ENCODE measurements at places on chromosomes 12 and 14. TPM values are rescaled to one million over a fixed set of nuclear protein-coding genes. Genes with fewer than 3 reads are reported as not detected.
A peak's percentile ranks its signal among the peaks of the same experiment; 100 is the strongest.

ERP27 gene
- 16.2 TPM for total RNA-seq

ADAMTS20 gene
- not detected for total RNA-seq

MAPK1IP1L gene
- 72.4 TPM for total RNA-seq

ISM2 gene
- not detected for total RNA-seq

MSI1 gene
- total RNA-seq = 0.44 TPM

ATXN2 gene
- 70.3 TPM for total RNA-seq

NEUROD4 gene
- total RNA-seq = not detected

DNA sequence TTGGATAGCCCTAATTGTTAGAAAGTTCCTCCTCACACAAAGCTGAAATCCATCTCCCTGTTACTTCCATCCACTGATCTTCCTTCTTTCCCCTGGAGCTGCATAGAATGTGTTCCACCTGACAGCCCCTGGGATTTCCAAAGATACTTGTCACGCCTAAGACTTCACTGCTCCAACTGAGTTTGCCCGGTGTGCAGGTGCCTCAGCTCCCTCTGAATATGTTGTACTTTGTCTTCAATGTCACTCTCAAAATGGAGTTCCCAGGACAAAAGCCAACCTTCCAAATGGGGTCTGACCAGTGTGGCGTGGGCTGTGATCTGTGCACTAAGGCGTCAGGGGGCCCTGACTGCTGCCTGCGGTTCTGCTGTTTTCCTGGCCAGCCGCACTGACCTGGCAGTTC lies 42.8 kb downstream of the CACNA2D4 start:
- no peak for DNase-seq
- H3K27ac ChIP-seq = no peak overlapping the region
- no peaks in the 10 kb centered on the region for H3K36me3 ChIP-seq
- H3K27me3 ChIP-seq = no peaks in the 10 kb centered on the region
- H3K4me3 ChIP-seq = no peak overlapping the region

DNA sequence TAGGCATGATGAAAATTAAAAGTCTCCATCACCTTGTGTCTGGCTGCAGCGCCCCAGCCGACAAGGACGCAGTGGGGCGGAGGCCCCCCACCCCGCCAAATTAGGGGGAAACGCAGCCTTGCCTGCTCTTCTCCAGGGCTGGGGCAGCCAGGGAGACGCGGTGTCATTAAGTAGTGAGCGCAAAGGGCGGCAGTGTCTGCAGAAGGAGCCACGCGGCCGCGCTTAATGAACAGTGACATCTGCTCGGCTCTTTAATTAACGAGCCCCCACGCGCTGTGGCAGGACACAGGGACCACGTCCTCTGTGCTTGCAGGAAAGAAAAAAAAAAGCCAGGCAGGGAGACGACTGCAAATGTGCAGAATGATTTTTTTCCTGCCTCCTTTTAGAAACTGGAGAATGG lies 93.4 kb upstream of the NCOR2 start:
- H3K27ac ChIP-seq = no peak overlapping the region
- DNase-seq = no peak
- peaks cover 19% of the 10 kb centered on the region for H3K4me1 ChIP-seq
- H3K27me3 ChIP-seq = no peaks in the 10 kb centered on the region

GRCh38 chr12:127214186-127214585 lies 1052.8 kb upstream of the TMEM132C start:
- H3K4me1 ChIP-seq = no peaks in the 10 kb centered on the region
- H3K36me3 ChIP-seq = no peaks in the 10 kb centered on the region
- H3K4me3 ChIP-seq = no peak overlapping the region
- no peaks in the 10 kb centered on the region for H3K27me3 ChIP-seq

GRCh38 chr14:68707482-68707881 lies 85.4 kb downstream of the ZFP36L1 start:
- no peak for DNase-seq
- no peak overlapping the region for H3K4me3 ChIP-seq
- H3K36me3 ChIP-seq = no peaks in the 10 kb centered on the region
- H3K27ac ChIP-seq = no peak overlapping the region
- H3K4me1 ChIP-seq = peaks cover 19% of the 10 kb centered on the region
- H3K27me3 ChIP-seq = no peaks in the 10 kb centered on the region

DNA sequence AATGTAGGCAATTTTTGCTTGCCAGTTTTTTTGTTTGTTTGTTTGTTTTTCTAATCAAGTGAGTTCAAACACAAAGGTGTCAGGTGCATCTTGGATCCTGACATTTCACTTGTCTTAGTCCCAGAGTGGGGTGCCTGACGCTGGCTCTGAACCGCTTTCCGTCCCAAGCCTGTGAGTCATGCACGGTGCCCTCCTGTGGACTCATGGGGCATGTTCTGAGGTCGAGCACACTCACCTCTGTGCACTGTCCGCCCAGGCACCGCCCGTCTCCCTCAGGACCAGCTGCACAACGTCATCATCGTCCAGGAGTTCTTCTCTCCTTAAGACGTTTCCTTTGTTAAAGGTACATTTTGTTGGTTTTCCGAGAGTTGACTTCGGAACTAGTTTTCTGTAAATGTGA lies 98.2 kb downstream of the GLT1D1 start:
- H3K4me3 ChIP-seq = no peak overlapping the region
- H3K27ac ChIP-seq = no peak overlapping the region
- DNase-seq = no peak

DNA sequence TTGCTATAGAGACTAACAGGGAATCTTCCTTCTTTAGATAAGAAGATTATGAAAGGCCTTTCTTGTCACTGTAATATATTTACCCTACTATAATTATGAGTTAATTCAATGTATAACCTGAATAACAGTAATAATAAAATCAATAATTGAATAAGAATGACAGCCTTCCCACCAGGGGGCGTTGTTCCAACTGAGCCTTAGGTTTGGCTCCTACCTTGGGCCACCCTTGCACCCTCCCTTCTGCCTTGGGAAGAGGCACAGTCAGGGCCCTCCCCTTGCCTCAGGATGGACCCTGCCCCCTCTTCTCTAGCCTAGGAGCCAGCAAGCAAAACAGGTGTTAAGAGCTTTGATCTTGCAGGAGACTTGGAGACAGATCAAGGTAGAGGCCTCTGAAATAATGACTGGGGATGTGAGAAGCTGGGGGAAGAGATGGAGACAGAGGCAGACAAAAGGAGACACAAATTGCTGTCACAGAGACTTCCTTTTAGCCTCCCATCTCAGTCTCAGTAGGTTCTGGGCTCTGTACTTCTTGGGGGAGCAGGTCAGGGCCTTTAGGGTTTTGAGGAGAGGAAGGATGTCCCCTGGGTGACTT lies 40.1 kb upstream of the CISTR start:
- no peaks in the 10 kb centered on the region for H3K4me1 ChIP-seq
- no peak overlapping the region for H3K4me3 ChIP-seq
- peaks cover 45% of the 10 kb centered on the region for H3K27me3 ChIP-seq

GRCh38 chr12:95099270-95099790 lies 25.9 kb upstream of the NR2C1 start:
- DNase-seq = no peak
- peaks cover 8% of the 10 kb centered on the region for H3K4me1 ChIP-seq
- no peaks in the 10 kb centered on the region for H3K27me3 ChIP-seq
- H3K4me3 ChIP-seq = no peak overlapping the region
- peak overlapping the region; percentile 59 for H3K27ac ChIP-seq
- H3K36me3 ChIP-seq = peaks cover 37% of the 10 kb centered on the region

GRCh38 chr14:51368721-51369163 lies 128.7 kb downstream of the TMX1 start:
- no peaks in the 10 kb centered on the region for H3K27me3 ChIP-seq
- no peak for DNase-seq
- no peak overlapping the region for H3K4me3 ChIP-seq
- no peaks in the 10 kb centered on the region for H3K4me1 ChIP-seq

- H3K27ac ChIP-seq = peak overlapping the region; percentile 68
- H3K27me3 ChIP-seq = no peaks in the 10 kb centered on the region
- H3K4me3 ChIP-seq = no peak overlapping the region
- peaks cover 39% of the 10 kb centered on the region for H3K4me1 ChIP-seq
Measured at GRCh38 chr14:103711516-103712431, 3.5 kb downstream of the XRCC3 start.

DNA sequence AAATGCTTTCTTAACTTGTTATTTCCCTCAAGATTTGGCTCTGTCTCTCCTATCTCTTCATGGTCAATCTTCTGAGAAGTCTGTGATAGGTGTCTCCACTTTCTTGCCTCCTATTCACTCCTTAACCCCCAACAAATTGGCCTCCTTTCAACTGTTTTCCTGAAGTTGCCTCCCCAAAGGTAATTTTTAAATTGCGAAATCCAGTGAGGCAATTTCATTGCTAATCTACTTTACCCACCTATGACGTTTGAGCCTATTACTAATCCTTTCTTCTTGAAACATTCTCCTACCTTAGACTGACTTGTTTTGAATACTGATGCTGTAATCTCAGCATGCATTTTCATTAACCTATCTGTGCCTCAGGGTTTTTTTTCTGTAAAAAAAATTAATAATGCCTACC lies 6.0 kb upstream of the KCNH5 start:
- no peak overlapping the region for H3K4me3 ChIP-seq
- peaks cover 34% of the 10 kb centered on the region for H3K27me3 ChIP-seq
- H3K27ac ChIP-seq = no peak overlapping the region
- DNase-seq = no peak
- H3K4me1 ChIP-seq = peaks cover 3% of the 10 kb centered on the region
- H3K36me3 ChIP-seq = no peaks in the 10 kb centered on the region

Data from lower lobe of right lung (tissue), 2 donors.